ENCODE measurements at places on chromosomes 6 and 20.
A peak's percentile ranks its signal among the peaks of the same experiment; 100 is the strongest.

- DNase-seq: no peak
Observed at GRCh38 chr6:50963952-50964351, 145.3 kb downstream of the TFAP2B start.

- DNase-seq: no peak
Observed at GRCh38 chr6:11668455-11668854, 110.1 kb downstream of the ADTRP start.

DNA sequence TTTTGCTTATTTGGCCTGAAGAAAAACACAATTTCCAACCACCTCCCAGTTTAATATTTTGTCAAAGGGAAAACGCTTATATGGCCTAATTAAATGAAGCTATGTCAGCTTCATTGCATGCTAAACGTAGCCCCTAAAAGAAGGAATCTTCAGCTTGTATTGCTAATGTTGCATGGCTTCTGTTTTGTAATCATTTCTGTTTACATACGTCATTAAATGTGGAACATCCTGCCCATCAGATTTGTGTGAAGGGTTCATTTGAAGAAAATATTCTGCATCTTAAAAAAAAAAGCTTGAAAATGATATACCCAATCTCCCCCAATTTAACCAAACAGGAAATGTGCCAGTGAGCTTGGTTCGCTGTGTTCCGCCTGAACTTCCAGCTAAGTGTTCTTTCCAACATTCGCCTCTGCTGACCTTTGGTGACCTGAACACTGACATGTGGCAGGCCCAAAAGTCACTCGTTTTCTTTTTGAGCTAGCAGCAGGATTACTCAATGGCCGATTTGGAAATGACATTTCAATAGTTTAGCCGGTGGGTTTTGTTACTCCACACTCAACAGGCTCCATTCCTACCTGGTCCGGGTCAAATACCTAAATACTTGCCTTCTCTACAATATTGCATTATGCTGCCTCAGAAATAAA lies 12.7 kb upstream of the SIRT5 start:
- no peak for DNase-seq

DNA sequence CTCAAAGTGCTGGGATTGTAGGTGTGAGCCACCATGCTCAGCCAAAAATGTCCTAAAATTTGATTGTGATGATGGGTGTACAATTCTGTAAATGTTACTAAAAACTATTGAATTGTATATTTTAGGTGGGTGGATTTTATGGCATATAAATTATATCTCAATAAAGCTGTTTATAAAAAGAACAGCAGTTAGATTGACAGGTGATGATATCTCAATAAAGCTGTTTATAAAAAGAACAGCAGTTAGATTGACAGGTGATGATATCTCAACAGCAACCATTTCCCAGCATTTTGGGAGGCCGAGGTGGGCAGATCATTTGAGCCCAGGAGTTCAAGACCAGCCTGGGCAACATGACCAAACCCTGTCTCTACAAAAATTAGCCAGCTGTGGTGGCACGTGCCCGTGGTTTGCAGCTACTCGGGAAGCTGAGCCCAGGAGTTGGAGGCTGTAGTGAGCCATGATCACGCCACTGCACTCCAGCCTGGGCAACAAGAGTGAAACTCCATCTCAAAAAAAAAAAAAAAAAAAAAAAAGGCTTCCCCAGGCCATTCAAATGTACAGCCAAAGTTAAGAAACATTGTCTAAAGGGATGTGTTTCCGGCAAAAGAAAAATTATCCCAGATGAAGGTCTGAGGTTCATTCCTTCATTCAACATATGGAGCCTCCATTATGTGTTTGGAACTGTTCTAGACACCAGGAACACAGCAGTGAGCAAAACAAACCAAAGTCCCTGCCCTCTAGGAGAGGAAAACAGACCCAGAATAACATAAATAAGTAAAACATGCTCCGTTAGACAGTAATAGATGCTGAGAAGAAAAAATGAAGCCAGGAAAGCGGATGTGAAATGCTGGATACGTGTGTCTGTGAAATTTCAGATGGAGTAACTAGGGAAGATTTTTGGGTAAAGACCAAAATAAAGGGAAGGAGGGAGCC lies 1.6 kb upstream of the RBCK1 start:
- no peak for DNase-seq

DNA sequence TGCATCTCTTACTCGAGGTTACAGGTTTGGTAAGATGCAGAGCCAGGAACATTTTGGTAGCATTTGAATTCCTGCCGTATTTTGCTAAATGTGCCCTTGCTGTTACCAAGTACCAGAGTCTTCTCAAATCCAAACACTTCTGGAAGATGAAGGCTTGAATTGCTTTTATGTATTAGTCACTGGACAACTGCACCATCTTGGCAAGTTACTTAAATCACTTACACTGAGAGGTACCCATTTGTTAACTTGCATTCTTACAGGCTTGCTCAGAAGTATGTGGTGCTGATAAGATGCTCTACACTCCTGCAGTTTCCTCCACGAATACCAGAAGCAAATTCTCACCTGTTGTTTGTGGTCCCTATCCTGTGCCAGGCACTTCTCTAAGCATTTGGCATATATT lies 12.7 kb downstream of the IL22RA2 start:
- DNase-seq: peak; percentile 97

GRCh38 chr20:35226884-35227681 lies 593 bp downstream of the MMP24 start:
- no peak for DNase-seq
